Sigmoid colon (tissue), 7 donors: ENCODE measurements at places on chromosomes 1 and 21. TPM values are rescaled to one million over a fixed set of nuclear protein-coding genes. Genes with fewer than 3 reads are reported as not detected.
A peak's percentile ranks its signal among the peaks of the same experiment; 100 is the strongest.

MIXL1 gene
- total RNA-seq, result not detected

GRCh38 chr1:156858555-156858956 lies 361 bp downstream of the INSRR start:
- DNase-seq, result no peak

KLF17 gene
- 0.68 TPM for total RNA-seq

GRCh38 chr1:63748641-63749040 lies 25.2 kb upstream of the ROR1 start:
- no peak for DNase-seq

PRDM2 gene
- total RNA-seq, result 53.2 TPM

- DNase-seq, result no peak
Measured at GRCh38 chr1:77202751-77203150, 16.5 kb downstream of the PIGK start.

DNA sequence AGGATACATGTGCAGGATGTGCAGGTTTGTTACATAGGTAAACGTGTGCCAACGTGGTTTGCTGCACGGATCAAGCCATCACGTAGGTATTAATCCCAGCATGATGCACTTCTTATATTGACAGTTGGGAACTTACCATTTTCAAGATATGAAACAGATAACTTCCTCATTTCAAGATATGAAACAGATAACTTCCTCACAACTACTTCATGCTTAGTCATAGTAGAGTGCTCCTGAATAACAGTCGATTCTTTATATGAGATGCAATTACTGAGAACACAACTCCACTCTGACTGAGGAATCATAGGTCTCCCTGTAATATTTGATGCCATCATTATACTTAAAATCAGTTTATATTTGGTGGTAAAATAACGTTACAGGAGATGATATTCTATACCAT lies 1124.3 kb downstream of the AMY1C start:
- DNase-seq, result no peak

GRCh38 chr1:47757226-47757975 lies 239.8 kb downstream of the TRABD2B start:
- DNase-seq, result peak; percentile 38

APOBEC4 gene
- not detected for total RNA-seq

GRCh38 chr21:26788790-26789189 lies 56.4 kb downstream of the ADAMTS1 start:
- peak; percentile 89 for DNase-seq

TLR5 gene
- total RNA-seq, result 3.6 TPM

- DNase-seq, result no peak
Measured at GRCh38 chr1:155691992-155692528, 3.2 kb downstream of the DAP3 start.

GRCh38 chr1:214707306-214708087 lies 104.5 kb downstream of the CENPF start:
- DNase-seq, result no peak

DNA sequence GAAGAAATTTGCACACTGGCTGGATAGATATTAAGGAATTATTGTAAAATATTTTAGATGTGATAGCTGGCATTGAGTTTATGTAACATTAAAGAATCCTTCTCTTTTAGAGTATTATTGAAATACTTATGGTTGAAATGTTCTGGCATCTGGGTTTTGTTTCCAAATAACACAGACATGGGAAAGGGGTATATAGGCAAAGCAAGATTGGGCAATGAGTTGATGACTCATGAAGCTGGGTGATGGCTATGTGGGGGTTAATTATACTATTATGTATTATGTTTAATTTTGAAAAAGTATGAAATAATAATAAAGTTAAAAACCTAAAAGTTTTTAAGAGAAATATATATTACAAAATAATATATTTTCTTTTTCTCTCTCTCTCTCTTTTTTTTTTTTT lies 12.5 kb upstream of the PTPN14 start:
- DNase-seq, result no peak

- DNase-seq, result no peak
Measured at GRCh38 chr1:2561898-2562895, 6.0 kb downstream of the TNFRSF14 start.

DNA sequence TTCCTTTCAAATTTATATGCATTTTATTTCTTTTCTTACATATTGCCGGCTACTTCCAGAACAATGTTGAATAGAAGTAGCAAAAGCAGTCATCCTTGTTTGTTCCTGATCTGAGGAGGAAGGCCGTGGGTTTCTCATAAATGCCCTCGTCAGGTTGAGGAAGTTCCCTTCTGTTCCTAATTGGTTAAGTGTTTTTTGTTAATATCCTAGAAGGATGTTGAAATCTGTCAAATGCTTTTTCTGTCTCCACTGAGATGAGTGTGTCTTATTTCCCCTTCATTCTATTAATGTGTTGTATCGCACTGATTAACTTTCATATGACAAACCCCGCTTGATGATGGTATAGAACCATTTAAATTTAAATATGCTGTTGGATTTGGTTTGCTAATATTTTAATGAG lies 15.4 kb downstream of the TTLL10 start:
- DNase-seq, result no peak

GRCh38 chr1:111225717-111226400 lies 1.7 kb upstream of the CHI3L2 start:
- DNase-seq, result no peak

DNA sequence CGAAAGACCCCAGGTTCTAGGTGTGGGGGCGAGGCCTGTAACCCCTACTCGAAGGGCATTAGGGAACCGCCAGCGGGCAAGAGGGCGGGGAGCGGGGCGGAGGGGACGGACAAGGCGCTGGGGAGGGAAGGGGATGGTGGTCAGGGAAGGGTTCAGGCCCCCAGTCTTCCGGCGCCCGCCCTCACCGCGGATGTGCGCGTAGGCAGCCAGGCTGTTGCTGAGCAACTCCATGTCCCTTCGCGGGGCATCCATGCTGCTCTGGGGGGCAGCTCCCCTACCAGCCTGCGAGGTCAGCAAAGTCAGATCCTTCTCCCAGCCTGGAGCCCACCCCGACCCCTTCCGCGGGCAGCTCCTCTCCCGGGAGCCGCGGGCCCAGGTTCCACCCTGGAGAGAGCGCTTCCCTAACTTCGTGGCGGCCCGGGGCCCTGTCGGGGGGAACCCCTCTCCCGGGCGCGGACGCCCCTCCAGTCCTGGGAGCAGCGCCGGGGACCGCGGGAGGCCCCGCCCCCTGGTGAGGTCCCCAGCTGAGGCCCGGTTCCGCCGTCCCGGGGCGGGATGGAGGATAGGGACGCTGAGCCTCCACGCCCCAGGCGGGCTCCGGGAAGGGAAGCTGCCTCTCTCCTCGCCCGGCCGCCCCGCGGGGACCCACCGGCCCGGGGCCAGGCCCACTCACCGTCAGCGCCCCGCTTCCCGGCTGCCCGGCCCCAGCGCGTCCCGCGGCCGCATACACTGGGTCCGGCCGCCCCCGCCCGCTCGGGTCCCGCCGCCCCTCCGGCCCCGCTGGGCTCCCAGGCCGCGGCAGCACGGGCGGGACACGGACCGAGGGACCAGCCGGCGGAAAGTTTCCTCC lies 434 bp downstream of the EVA1B start:
- peak; percentile 83 for DNase-seq

DNA sequence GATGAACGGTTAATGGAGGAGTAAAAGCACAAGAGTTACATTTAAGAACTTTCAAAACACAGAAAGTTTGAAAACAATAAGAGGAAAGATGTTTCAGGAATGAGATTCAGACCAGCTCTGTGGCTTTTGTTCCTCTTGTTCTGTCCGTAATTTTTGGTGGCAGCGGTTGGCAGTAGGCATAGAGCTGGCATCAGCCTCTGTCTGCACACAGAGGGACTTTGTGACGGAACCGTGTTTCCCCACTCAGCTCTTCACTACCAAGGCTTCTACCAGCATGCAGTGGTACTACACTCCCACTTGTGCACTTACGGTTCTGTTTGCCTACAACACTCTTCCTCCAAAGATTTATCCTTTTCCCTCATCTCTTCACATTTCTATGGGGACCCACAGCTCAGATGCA lies 212.8 kb downstream of the DSCAM start:
- no peak for DNase-seq

- no peak for DNase-seq
Measured at GRCh38 chr1:245896258-245896657, 610.8 kb downstream of the SMYD3 start.

THEMIS2 gene
- total RNA-seq, result 23.5 TPM

DNA sequence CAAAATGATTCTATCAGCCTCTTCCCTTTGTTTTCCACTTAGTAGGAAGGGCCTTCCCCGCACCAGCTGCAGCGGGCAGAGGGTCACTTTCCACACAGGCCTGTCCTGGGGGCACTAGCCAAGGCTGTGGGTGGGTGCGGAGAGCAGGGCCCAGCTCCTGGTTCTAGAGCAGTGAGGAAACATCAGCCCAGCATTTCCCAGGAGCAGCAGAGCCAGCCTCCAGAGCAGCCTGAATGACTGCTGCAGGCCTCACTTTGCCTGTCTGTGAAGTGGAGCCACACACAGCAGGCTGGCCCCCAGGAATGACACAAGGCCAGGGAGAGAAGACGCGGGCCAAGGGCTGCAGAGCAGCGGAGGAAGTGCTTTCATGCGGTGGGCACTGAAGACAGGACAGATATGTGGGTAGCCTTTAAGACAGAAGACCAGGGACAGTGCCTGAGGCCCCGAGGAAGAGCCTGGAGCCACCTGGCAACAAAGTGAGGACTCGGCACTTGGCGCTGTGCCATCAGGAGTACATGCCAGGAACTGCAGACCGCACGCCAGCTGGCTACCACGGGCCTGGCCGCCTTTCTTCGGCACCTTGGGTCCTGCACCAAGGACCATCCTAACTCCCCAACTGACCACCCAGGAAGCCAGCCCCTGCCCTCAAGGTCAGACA lies 42.0 kb downstream of the ACOT7 start:
- peak; percentile 74 for DNase-seq

DYNLT5 gene
- total RNA-seq, result 6.4 TPM

PCAT6 gene
- not detected for total RNA-seq

ACTA1 gene
- total RNA-seq, result not detected

DNA sequence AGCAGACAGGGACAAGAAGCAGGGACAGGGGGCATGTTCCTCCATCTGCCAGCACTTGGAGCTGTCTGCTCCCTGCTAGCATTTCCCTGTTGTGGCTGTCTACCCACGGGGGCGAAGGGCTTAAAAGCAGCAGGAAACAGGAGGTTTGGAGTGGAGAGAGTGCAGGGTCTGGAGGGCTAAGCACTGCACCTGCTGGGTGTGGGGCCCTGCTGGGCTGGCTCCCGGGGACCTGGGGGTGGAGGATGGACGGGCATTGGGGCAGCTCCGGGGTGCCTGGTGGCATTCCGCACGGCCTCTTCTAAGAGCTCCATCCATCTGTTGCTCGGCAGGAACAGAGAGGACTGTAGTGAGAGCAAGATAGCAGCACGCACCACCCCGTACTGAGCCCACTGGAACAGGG lies 21.2 kb downstream of the LRRC71 start:
- DNase-seq, result no peak

TMEM50B gene
- total RNA-seq, result 63.3 TPM

ATP1A2 gene
- 60.7 TPM for total RNA-seq

GRCh38 chr1:222373216-222373615 lies 174.7 kb downstream of the HHIPL2 start:
- no peak for DNase-seq
